Activated T-helper 17 cell treated with anti-CD3 and anti-CD28 coated beads, Interleukin-2, amount 50 U/mL, for 72 hours (primary cell): ENCODE measurements at places on chromosomes 6 and 20. TPM values are rescaled to one million over a fixed set of nuclear protein-coding genes. Genes with fewer than 3 reads are reported as not detected.

Gene UBD
- 0.84 TPM for total RNA-seq

Gene NCOA5
- total RNA-seq = 31.6 TPM

Gene SLC22A3
- total RNA-seq = 0.11 TPM

Gene ANKRD66
- total RNA-seq = not detected

Gene TFAP2D
- total RNA-seq = not detected

Gene PDYN
- not detected for total RNA-seq

Gene MYH7B
- total RNA-seq = 0.29 TPM
